ENCODE measurements at places on chromosomes 13 and 19. TPM values are rescaled to one million over a fixed set of nuclear protein-coding genes. Genes with fewer than 3 reads are reported as not detected.

Gene RETN
- not detected for total RNA-seq

Gene SIRT6
- total RNA-seq: 24.4 TPM

Gene FCER2
- not detected for total RNA-seq

Gene TTC9B
- 68.6 TPM for total RNA-seq

Gene ATP1A3
- 464 TPM for total RNA-seq

Gene FGF22
- total RNA-seq: 6.9 TPM

DNA sequence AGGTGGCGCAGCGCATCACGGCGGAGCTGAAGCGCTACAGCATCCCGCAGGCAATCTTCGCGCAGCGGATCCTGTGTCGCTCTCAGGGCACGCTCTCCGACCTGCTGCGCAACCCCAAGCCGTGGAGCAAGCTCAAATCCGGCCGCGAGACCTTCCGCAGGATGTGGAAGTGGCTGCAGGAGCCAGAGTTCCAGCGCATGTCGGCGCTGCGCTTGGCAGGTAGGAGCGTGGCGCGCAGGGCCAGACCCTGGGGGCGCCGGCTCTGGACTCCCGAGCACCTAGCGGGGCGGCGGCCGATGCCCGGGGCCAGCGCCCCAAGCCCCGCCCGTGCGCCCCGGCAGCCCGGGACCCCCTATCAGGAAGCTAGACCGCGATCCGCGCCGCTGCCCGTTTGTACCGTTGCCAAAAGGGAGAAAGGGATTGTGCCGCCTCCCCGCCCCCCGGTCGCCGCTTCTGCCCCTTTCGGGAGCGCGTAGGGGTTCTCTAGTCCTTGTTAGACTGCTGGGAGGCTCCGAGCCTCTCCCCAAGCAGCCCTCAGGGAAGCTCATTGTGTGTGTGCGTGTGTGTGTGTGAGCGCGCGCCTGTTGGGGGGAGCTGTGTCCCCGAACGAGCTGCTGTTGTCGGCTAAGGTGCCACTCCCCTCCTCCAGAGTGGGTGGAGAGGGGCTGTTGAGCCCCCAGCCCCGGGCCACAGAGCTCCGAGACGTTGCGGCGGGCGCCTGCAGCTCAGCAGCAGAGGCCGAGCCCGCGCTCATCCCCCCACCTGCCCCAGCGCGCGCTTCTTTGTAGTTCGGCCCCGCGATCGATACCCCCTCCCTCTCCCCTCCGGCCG lies 1.5 kb downstream of the ONECUT3 start:
- DNase-seq: no peak

DNA sequence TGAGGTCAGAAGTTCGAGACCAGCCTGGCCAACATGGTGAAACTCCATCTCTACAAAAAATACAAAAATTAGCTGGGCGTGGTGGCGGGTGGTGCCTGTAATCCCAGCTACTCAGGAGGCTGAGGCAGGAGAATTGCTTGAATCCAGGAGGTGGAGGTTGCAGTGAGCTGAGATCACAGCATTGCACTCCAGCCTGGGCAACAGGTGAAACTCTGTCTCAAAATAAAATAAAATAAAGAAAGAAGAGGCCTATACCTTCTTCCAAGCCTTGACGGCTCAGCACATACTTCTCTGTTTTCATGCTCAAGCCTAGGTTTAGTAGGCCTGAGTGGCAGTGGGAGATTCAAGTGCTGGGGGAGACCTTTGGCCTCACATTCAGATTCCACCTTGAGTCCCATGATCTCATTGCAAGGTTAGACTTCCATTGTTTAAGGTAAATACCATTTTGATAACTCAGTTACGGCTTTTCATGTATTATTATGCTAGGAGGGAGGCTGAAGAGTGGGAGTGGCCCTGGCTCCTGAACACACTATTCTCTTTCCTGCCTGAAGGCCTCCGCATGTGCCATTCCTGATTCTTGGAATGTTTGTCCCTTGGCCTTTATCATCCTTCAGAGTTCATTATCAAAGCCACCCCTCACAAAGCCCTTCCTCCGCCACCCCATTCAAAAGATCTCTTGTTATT lies 1.6 kb upstream of the SPINT2 start:
- DNase-seq: no peak

DNA sequence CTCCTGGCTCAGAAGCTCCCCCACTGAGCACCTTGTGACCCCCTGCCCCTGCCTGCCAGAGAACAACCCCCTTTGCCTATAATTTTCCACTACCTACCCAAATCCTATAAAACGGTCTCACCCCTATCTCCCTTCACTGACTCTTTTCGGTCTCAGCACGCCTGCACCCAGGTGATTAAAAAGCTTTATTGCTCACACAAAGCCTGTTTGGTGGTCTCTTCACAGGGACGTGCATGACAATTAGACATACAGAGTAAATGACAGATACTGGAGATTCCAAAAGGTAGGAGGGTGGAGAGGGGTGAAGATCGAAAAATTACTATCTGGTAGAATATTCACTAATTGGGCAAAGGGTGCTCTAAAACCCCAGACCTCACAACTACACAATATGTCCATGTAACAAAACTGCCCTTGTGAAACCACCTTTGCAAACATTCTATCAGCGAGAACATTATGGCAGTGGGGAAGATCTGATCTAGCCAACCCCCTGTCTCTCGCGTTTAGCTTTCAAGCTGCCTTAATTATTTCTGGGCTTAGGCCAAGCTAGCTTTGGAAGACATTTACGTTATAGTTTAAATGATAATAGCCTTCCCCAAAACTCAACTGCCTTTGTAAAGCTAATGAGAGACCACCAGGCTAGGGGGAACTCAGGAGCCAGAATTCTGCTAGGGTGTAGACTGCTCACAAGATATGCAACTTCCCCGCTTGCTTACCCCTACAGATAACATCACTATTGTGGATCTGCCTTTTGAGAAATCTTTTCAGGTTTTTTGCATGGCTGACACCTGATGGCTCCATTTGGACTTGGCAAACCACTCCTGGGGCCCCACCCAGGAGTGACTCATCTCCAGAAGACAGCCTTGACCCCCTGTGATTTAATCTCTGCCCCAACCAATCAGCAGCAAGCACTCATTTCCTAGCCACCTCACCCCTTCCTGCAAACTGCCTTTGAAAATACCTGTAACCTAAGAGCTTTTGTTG lies 1534.0 kb upstream of the SPRY2 start:
- DNase-seq: no peak

- DNase-seq: no peak
Measured at GRCh38 chr13:82867284-82867683, 1015.0 kb downstream of the SLITRK1 start.

- DNase-seq: no peak
Measured at GRCh38 chr13:40084934-40085333, 429.5 kb downstream of the COG6 start.

DNA sequence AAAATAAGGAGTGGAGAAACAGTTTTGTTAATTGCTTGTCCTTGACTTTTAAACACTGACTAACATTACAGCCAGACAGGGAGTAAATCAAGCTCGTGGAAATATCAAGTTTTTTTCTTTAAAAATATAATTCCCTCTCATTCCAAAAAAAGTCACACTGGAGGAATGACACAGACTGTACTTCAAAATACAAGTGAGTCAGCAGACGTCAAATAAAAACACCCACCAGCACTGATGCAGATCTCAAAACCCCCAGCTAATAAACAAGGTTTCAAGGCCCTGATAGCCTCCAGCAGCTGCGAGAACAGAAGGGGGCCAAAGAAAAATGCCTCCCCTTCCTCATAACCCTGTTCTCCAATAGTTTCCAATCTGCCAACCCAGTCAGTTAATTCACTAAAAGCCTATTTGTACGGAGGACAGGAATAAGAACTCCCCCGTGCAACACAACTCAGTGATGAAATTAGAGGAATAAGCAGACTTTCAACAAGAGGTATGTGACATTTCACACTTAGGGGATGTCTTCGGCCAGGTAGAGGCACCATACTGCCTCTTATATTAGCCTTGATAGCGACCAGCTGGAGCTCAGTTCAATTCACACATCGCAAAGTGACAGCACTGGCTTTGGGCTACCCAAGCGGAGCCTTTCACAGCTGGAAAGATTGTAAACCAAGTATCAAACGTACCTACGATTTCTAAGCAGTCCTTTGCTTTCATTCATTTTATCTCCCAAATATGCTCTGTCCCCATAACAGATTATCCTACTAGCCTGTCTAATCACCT lies 561.0 kb upstream of the KLF12 start:
- DNase-seq: no peak

GRCh38 chr13:20719783-20720182 lies 16.3 kb downstream of the IL17D start:
- DNase-seq: no peak
